GM04504 (cell line): ENCODE measurements at places on chromosomes 13 and 19.

DNA sequence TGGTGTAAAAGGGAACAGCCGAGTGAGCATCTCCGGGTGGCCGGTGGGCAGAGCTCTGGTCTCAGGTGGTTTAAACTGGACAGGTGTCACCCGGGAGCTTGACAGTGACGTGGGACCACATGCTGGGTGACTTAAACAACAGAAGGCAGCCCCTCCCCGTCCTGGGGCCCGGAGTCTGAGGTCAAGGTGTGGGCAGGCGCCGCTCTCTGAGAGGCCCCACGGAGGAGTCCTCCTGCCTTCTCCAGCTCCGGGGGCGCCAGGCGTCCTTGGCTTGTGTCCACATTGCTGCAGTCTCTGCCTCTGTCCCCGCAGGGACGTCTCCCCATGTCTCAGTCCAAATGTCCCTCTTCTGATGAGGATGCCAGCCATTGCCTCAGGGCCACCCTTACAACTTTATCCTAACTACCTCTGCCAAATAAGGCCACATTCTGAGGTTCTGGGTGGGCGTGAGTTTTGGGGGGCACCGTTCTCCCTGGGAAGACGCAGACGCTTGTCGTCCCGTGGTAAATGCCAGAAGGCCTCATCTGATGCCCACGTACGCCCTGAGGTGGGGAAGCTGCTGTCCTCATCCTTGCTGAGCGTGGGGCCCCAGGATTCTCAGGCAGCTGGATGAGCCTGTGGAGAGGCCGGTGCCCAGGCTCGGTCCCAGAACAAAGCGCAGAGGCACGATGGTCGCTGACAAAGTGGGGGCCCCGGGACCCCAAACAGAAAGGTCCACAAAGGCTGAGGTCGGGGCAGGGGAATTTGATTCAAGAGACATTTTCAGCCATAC lies 12.9 kb downstream of the GZMM start:
- no peak for DNase-seq

DNA sequence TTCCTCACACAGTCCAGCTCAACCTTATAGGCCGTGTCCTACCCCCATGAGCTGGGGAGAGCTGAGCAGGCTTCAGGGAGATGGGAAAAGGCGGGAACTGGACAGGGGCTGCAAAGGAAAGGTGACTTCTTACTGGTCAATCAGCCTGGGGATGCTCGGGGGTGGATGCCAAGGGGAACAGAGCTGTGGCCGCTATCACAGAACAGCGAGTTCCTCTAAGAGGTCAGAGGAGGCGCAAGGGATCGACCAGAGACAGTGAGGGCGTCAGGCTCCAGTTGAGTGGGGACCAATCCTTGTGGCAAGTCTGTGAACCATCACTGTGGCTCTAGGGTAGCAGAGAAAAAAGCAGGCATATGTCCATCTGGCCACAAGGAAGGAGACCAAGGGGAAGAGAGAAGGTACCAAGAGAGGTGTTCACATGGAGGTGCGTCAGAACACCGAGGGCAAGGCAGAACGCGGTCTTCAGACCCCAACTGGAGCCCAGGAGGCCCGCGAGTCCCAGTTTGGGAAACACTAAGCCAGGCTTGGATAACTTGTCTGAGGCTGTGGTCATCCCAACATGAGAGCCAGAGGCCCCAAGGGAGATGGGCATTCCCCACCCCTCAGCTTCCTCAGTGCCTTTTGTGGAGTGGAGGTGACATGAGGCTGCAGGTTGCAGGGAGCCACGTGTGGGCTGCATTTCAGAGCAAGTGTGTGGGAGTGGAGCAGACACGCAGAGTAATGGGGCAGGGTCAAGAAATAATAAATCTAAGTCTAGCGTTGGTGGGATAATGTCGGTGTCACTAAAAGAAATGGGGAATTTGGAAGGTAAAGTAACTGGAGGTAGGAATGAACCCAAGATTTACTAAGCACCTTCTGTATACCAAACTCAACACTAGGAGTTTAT lies 3.9 kb downstream of the F10 start:
- DNase-seq: no peak

DNA sequence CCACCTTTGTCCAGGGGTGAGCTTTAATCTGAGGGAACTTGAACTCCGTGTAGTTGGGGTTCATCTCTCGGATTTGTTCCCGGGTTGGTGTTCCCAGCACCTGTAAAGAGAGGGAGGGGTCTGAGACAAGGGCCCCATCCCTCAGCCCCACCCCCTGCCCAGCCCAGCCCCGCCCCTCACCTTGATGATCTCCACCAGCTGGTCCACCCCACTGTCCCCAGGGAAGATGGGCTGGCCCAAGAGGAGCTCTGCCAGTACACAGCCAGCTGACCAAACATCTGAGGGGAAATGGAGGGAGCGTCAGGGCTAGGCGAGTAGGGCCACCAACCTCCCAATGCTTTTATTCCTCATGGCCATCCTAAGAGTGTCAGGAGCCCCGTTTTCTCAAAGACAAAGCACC lies 9.3 kb downstream of the GSK3A start:
- DNase-seq: no peak

DNA sequence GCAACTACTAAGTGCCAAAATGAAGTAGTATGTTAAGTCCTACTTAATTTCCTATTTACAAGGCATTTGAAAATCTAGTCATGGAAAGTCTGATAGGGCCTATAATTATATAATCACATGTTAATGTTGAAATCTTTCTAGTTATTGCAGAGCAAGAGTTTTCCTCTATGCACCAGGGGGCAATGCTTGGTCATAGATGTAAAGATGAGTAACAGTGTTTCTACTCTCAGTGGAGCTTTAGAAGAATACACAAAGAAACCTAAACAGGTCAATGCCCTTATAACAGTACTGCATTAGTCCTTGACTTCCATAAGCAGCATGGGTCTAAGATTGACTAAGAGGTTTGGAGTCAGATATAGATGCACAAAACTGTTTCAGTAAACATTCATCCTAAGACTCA lies 218.7 kb downstream of the KCTD12 start:
- peak; percentile 51 for DNase-seq

DNA sequence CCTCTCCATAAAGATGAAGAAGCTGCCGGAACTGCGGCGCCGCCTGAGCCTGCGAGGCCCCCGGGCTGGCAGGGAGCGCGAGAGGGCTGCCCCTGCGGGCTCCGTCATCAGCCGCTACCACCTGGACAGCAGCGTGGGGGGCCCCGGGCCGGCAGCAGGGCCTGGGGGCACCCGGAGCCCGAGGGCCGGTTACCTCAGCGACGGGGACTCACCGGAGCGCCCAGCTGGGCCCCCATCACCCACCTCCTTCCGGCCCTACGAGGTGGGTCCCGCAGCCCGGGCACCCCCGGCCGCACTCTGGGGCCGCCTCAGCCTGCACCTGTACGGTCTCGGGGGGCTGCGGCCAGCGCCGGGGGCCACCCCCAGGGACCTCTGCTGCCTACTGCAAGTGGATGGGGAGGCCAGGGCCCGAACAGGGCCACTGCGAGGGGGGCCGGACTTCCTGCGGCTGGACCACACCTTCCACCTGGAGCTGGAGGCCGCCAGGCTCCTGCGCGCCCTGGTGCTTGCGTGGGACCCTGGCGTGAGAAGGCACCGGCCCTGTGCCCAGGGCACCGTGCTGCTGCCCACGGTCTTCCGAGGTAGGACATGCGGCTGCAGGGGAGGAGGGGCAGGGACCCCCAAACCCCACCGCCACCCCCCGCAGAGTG lies 2.7 kb downstream of the SYDE1 start:
- no peak for DNase-seq

GRCh38 chr19:56978023-56978565 lies 137.6 kb upstream of the PEG3 start:
- no peak for DNase-seq

DNA sequence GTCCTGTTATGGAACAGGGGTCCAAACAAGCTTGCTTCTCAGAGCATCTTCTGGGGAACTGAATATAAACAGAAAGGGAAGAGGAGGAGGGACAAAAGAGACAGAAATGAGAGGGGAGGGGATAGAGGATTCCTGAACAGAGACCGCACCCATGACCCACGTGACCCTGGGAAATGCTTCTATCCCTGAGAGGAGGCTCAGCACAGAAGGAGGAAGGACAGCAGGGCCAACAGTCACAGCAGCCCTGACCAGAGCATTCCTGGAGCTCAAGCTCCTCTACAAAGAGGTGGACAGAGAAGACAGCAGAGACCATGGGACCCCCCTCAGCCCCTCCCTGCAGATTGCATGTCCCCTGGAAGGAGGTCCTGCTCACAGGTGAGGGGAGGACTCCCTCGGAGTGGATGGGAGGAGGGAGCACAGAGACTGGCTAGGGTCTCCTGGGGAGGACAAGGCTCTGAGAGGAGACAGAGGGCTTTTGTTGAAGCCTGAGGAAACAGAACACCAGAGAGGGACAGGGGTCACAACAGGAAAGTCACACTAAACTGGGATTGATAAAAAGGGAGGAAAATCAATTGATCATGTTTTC lies at the start of gene CEACAM6:
Gene CEACAM6 (plus strand): TSS at position 203 of the 586 bp plus-strand sequence. CDS start 109 bp downstream, at position 312.
- no peak for DNase-seq

DNA sequence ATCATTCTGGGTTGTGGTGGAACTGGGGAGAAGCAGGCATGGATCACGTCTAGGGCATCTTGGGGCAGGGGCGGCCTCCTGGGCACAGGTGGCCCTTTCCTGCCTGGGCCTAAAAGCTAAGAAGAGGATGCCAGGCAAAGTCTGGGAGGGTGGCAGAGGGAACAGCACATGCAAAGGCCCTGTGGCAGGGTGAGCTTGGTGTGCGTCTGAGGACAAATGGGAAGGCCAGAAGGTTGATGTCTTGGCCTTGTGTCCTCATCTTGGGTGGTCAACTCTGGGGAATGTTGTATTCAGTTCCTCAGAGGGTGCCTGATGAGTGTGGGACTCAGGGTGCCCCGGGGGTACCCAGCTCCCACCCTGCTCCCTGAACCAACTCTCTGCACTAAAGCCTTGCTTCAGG lies 5.4 kb upstream of the PLK5 start:
- DNase-seq: no peak

DNA sequence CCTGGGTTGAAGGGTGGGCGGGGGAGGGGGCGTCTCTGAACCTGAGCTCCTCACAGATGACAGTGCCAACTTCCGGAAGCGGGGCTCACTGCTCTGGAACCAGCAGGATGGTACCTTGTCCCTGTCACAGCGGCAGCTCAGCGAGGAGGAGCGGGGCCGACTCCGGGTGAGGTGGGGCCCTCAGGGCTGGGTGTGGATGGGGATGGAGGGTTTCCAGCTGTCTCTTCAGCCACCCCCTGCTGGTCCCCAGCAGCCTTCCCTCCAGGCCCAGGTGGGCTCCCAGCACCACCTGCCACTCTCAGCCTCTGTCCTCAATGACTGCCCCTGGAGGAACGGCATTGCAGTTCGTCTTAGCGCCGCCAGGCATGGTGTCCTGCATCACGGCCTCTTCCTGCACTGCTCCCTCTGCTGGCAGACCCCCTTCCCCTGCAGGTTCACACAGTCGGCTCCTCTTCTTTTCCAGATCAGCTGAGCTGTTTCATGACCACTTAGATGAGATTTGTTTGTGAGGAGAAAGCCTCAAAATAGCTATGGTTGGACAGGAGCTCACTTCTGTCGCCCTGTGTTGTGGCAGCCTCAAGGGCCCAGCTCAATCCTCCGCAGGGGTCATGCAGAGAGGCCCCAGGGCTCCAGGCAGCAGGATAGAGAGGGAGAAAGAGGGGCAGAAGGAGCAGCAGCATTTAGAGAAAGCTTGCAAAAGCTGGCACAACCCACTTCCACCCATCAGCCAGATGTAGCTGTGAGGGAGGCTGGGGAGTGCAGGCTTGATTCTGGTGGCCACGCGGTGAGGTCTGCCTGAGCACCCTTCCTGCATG lies 2.5 kb upstream of the GARIN5A start:
- no peak for DNase-seq

DNA sequence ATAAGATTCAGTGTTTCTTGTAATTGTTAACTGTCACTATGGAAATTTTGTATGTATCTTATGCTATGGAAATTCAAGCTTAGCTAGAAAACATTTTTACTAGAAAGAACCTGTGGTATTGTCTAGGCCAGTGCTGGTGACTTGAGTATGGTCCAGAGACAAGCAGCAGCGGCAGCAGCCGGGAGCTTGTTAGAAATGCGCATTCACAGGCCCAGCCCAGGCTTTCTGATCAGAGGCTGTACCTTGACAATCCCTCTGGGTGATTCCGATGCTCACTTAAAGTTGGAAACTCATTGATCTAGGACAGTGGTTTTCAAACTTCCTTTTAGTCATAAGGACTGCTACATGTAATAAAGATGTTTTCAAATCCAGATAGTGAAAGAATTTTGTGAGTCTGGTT lies 287.4 kb downstream of the SHISA2 start:
- no peak for DNase-seq

DNA sequence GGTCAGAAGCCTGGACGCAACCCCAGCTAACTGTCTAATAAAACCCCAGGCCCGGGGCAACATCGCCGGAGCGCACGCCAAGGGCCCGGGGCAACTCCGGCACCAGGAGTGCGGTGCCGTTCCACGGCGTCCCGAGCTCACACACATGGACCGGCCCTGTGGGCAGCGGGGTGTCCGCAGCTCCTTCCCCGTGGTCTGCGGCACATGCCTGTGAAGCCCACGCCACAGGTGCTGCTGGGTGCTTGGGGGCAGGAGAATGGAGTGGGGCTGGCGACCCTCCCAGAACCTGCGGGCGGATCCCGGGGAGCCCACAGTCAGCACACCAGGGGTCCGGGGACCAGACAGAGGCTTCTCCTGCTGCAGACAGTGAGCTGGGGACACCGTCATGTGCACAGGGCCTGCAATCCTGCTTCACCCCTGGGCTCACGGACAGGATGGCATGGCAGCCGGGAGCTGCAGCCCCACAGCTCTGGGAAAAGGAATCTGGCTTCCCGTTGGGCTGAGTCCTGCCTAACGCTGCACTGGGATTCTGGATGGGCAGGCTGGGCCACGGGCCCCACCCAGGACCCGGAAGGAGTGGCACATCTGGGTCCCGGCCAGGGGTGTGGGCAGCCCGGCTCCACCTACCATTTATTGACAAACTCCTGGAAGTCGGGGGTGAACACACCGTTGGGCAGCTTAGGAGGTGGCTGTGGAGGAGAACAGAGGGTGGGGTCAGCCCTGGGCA lies 28.2 kb upstream of the ZBTB7A start:
- DNase-seq: no peak

GRCh38 chr13:40565282-40566148 lies 100.9 kb downstream of the FOXO1 start:
- no peak for DNase-seq

GRCh38 chr19:48329167-48329891 lies 4.0 kb downstream of the EMP3 start:
- DNase-seq: no peak

DNA sequence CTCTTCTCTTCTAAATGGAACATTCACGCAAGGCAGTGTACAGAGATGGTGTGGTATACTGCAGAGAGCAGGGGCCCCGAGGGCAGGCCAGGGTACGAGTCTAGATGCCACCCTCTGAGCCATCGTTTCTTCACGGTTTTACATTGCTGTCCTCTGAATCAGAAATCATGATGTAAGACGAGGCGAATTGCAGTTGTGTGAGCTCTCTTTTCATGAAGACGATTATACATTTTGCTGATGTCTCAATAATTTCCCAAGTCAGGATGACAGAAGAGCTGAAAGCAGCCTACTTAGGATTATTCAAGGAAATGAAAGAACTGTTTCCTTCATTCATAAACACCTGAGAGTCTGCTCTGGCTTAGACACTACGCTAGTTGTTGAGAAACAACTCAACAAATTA lies 93.8 kb upstream of the RNF113B start:
- no peak for DNase-seq

- DNase-seq: no peak
Observed at GRCh38 chr13:79405501-79405830, 589 bp downstream of the RBM26 start.
